ENCODE measurements at places on chromosomes 13 and 19.

- DNase-seq = peak; percentile 29
Observed at GRCh38 chr19:42683917-42684513, 56.3 kb downstream of the PSG3 start.

DNA sequence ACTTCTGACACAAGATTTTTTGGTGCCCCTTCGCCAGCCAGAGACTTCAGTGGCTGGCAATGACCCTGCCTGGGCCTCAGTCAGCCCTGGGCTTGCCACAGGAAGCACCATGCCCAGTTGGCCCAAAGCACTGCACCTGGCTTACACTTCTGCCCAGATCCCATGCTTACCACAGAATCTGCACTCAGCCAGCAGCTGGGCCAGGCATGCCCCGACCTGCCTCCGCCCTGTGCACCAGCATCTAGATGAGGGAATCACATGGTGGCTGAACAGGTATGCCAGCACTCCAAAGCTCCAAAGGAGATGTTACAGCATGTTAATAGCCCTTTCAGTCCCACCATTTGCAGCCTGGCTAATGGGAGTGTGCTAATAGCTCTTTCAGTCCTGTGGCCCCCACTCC is 690.9 kb downstream of the SLITRK6 start:
- DNase-seq = no peak

GRCh38 chr19:6384381-6384780 is 8.6 kb downstream of the GTF2F1 start:
- no peak for DNase-seq

- peak; percentile 52 for DNase-seq
Observed at GRCh38 chr19:48551437-48552302, at the start of gene SULT2B1. SULT2B1 (plus strand) TSS chr19:48552172; CDS start chr19:48552253, 81 bp downstream.

GRCh38 chr13:74288361-74288911 is 154.2 kb upstream of the KLF12 start:
- DNase-seq = peak; percentile 11

- no peak for DNase-seq
Observed at GRCh38 chr19:40213251-40213829, 4.8 kb downstream of the TTC9B start.

- DNase-seq = no peak
Observed at GRCh38 chr13:48266150-48266549, 33.1 kb downstream of the ITM2B start.

- DNase-seq = no peak
Observed at GRCh38 chr13:75864718-75865117, 228.6 kb downstream of the LMO7 start.

DNA sequence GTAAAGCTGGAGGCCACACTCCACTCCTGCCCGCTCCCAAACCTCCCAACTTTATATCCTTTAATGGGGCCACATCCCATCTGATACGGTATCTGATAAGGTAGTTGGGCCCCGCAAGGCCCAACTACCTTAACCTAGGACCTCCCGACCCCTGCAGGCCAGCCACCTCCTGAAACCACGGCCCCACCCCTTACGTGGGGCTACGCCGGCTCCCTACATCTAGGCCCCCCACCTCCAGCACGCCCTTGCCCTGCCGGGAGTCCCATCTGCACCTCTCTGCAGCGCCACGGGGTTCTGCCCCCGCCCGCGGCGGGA is 2.2 kb downstream of the IGFLR1 start:
- DNase-seq = no peak

DNA sequence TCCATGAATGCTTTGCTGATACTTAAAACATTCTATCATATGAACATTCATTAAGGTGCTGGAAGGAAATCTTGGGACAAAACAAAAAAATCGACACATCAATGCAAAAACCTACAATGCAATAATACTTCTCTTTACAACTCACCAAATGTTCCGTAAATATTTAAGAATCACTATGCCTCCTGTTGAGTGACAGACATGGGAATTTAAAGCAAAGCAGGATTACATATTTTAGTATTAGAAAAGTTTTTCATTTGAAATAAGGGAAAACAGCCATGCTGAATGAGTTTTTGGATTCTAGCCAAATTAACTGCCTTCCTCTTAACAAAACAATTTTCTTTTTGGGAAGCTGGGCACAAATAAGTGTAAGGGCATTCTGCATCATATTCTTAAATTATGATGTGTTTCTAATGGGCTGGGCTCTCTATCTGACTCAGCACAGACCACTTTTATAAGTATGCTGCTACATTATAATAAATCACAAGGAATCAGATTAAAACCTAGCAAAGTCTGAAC is 93.7 kb downstream of the RBM26 start:
- DNase-seq = no peak

- DNase-seq = no peak
Observed at GRCh38 chr13:93689333-93689732, 462.7 kb downstream of the GPC6 start.

DNA sequence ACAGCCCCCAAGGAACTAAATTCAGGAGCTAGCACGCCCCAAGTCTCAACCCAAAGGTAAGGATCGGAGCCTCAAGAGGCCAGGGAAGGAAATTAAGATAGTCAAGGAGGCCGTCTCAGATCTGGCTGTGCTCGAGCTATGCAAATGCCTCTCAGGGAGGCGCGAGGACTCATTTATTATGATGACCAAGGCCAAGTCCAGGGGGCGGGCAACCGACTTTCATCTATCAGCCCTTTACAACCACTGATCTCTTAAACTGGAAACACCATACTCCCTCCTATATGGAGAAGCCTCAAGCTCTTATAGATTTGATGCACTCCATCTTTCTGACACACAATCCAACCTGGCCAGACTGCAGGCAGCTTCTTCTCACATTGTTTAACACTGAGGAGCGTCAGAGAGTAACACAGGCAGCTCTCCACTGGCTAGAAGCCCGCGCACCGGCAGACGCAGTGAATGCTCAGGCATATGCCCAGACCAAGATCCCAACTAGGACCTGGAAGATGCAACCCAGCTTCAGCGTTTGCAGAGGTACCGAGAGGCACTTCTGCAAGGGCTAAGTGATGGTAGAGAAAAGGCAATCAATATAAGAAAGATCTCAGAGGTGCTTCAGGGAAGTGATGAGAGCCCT is 9.6 kb upstream of the SLC15A1 start:
- no peak for DNase-seq

DNA sequence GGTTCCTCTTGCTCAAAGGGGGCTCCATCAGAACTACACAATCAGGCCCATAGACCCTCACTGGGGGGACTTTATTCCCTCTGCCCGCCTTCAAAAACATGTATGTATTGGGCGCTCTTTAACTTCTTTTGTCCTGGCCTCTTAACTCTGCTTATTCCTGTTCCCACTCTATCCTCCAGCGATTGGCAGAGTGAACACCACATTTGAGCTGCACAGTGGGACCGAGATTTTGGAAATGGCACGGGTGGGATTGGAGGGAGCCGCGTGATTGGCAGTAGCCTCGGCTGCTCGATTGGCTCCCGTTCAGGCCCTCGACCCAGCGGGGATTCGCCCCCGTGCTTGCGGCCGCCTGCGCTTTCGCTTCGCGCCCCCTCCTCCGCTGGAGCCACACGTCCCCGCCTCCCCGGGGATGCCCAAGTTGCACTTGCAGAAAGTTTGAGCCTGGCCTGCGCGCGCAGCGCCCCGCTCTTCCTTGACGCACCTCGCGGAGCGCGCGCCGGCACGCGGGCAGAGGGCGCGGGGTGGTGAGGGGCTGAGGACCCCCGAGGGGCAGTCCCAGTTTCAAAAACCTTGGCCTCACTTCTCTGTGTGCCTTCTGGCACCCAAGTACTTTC is at the start of gene ZIC5:
ZIC5 (minus strand) TSS at position 192 of the 614 bp plus-strand sequence; CDS start at position 28, 164 bp downstream.
- no peak for DNase-seq

GRCh38 chr13:59274958-59275727 is 888.6 kb downstream of the DIAPH3 start:
- no peak for DNase-seq

GRCh38 chr13:75079226-75079625 is 402.7 kb downstream of the TBC1D4 start:
- no peak for DNase-seq

DNA sequence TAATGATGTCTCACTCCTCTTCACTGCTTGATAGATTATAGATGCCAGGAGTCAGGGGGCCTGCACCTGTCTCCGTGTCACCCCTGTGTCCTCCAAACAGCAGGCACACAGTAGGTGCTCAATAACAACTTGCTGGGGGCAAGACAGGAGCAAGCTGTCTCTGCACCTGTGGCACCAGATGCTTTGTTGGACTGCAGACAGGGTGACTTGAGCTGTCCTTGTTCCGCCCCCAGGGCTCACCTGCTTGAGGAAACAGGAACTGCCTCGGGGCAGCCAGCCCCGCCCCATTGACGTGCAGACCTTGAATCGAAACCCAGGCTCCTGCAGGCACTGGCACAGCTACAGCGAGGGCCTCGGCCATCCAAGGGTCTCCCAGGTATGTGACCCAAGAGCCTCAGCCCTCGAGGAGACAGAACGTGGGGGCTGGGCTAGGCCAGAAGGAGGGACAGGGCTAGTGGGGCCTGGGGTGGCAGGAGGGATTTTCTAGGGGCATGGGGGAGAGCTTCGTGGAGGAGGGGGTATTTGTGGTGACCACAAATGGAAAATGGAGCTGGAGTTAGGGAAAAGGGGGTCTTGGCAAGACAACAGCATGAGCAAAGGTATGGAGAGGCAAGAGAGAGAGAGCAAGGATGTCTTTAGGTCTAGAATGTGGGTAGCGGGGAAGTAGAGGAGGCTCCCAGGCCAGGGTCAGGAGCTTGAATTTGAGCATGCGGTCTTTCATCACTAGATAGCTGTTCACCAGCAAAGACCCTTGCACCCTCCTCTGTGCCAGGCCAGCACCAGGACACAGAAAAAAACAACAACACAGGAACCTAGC is at the start of gene HSH2D:
HSH2D (plus strand) TSS at position 287 of the 817 bp plus-strand sequence. CDS start 5,066 bp downstream, outside the sequence.
- peak; percentile 76 for DNase-seq
